ENCODE measurements at places on chromosomes 13 and 19. TPM values are rescaled to one million over a fixed set of nuclear protein-coding genes. Genes with fewer than 3 reads are reported as not detected.
A peak's percentile ranks its signal among the peaks of the same experiment; 100 is the strongest.

DNA sequence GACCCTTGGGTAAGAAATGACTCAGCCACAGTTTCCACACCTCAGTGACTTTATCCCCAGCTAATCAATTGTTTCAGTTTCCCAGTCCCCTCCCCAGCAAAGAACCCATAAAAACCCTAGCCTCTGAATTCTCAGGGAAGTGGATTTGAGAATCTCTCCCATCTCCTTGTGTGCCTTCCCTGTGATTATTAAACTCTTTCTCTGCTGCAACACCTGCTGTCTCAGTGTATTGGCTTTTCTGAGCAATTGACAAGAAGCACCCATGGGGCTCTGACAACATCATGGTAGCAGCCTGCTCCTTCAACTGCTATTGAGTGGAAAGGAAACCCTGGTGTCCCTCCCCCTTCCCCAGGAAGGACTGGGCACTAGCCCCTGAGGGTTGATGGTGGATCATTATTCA is 73.7 kb downstream of the UQCRFS1 start:
- no peak for DNase-seq
- no peaks in the 10 kb centered on the region for H3K27me3 ChIP-seq
- no peak overlapping the region for H3K4me3 ChIP-seq
- no peaks in the 10 kb centered on the region for H3K4me1 ChIP-seq

C19orf67 gene
- total RNA-seq = not detected

DNA sequence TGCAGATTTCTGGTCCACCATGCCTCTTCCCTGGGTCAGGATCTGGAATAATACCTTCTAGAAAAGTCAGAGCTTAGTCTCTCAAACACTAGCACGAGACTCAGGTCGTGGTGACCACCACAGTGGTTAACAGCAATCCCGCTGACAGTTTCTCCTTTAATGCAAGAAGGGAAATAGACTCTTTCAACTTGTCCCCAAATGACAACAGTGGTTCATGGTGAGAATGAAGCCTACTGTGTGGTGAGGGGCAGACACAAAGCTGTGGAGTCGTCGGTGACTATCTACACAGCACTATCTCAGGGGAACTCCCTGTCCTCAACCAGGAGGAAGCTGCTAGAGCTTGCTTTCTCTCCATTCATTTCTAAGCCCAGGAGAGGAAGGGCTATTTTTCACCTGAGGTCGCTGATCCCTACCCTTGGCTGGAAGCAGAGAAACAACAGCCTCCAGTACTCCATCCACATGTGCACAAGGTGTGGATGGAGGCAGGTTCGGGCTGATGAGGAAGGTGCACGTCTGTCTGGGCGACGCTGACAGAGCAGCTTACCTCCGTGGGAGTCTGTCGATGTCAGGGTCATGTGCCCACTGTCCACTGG is 72.4 kb downstream of the STK24 start:
- H3K4me3 ChIP-seq = no peak overlapping the region
- no peak for DNase-seq
- H3K36me3 ChIP-seq = no peaks in the 10 kb centered on the region
- H3K27me3 ChIP-seq = no peaks in the 10 kb centered on the region
- H3K27ac ChIP-seq = peak overlapping the region; percentile 71

CLEC17A gene
- not detected for total RNA-seq

Measured in vagina (tissue), 2 donors.